ENCODE measurements at places on chromosomes 13 and 19. TPM values are rescaled to one million over a fixed set of nuclear protein-coding genes. Genes with fewer than 3 reads are reported as not detected.

CLEC4M gene
- total RNA-seq: not detected

SYCN gene
- total RNA-seq: not detected

KCNJ14 gene
- total RNA-seq: 0.96 TPM

PALM gene
- 7.8 TPM for total RNA-seq

ZNF541 gene
- 0.08 TPM for total RNA-seq

ZNF611 gene
- total RNA-seq: 8.0 TPM

IQCN gene
- 1.1 TPM for total RNA-seq

SBSN gene
- total RNA-seq: not detected

SHKBP1 gene
- total RNA-seq: 32.2 TPM

MAG gene
- not detected for total RNA-seq

MADCAM1 gene
- total RNA-seq: 0.29 TPM

RDH8 gene
- total RNA-seq: not detected

TM9SF2 gene
- total RNA-seq: 125 TPM

PDX1 gene
- not detected for total RNA-seq

MEIOSIN gene
- total RNA-seq: not detected

KCNN4 gene
- 0.27 TPM for total RNA-seq

Measured in myocyte (in vitro differentiated cells).